T-helper 17 cell (primary cell): ENCODE measurements at places on chromosomes 6 and 20.

GRCh38 chr6:122511193-122511924, 39.8 kb upstream of the SERINC1 start:
- peaks cover 7% of the 10 kb centered on the region for H3K27me3 ChIP-seq
- no peak overlapping the region for H3K4me3 ChIP-seq
- no peak overlapping the region for H3K27ac ChIP-seq
- H3K4me1 ChIP-seq: no peaks in the 10 kb centered on the region

DNA sequence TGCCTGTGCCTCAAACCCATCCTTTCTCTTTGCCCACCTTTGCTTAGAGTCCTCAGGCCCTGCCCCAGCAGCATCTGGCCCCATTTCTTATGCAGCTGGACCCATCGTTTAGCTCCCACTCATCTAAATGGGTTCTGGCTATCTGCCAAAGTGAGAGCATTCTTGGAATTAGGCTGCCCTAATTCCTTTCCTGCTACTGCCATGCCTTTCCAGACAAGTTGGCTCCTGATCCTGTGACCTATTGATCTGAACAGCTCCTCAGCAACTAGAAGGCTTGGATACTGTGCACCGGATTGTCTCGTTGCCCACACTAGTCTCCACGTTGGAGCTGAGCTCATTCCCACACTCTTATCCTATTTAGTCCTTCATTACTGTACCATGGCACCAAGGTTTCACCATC, 22.9 kb downstream of the DZANK1 start:
- no peak overlapping the region for H3K4me3 ChIP-seq
- no peak for DNase-seq
- H3K36me3 ChIP-seq: peaks cover 2% of the 10 kb centered on the region
- H3K4me1 ChIP-seq: peaks cover 2% of the 10 kb centered on the region

GRCh38 chr20:17896771-17897369, 71.7 kb downstream of the SNX5 start:
- H3K4me1 ChIP-seq: peaks cover 9% of the 10 kb centered on the region
- no peaks in the 10 kb centered on the region for H3K36me3 ChIP-seq
- H3K27ac ChIP-seq: no peak overlapping the region
- DNase-seq: no peak
- H3K4me3 ChIP-seq: no peak overlapping the region

GRCh38 chr6:40187535-40188144, 253.4 kb upstream of the MOCS1 start:
- no peaks in the 10 kb centered on the region for H3K36me3 ChIP-seq
- no peaks in the 10 kb centered on the region for H3K4me1 ChIP-seq
- H3K27ac ChIP-seq: no peak overlapping the region
- DNase-seq: no peak
- peaks cover 6% of the 10 kb centered on the region for H3K27me3 ChIP-seq
- no peak overlapping the region for H3K4me3 ChIP-seq

GRCh38 chr6:170224694-170225660, 65.9 kb downstream of the DLL1 start:
- no peak overlapping the region for H3K4me3 ChIP-seq
- H3K27me3 ChIP-seq: no peaks in the 10 kb centered on the region
- peaks cover 8% of the 10 kb centered on the region for H3K4me1 ChIP-seq
- no peak overlapping the region for H3K27ac ChIP-seq

- H3K27ac ChIP-seq: no peak overlapping the region
- DNase-seq: no peak
- no peak overlapping the region for H3K4me3 ChIP-seq
- no peaks in the 10 kb centered on the region for H3K27me3 ChIP-seq
Measured at GRCh38 chr6:273551-274058, 18.7 kb upstream of the DUSP22 start.

DNA sequence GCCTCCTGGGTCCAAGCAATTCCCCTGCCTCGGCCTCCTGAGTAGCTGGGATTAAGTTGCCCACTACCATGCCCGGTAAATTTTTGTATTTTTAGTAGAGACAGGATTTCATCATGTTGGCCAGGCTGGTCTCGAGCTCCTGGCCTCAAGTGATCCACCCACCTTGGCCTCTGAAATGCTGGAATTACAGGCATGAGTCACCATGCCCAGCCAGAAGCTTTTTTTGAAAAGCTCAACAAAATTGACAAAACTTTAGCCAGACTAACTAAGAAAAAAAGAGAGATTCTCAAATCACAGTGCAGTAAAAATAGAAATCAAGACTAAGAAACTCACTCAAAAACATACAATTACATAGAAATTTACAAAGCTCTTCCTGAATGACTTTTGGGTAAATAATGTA, 420.6 kb downstream of the COL12A1 start:
- H3K27ac ChIP-seq: no peak overlapping the region
- H3K4me3 ChIP-seq: no peak overlapping the region
- no peaks in the 10 kb centered on the region for H3K36me3 ChIP-seq
- H3K4me1 ChIP-seq: no peaks in the 10 kb centered on the region
- no peaks in the 10 kb centered on the region for H3K27me3 ChIP-seq
- no peak for DNase-seq

GRCh38 chr6:119856136-119856535, 506.6 kb upstream of the MAN1A1 start:
- H3K4me3 ChIP-seq: peak overlapping the region; percentile 82
- peaks cover 15% of the 10 kb centered on the region for H3K4me1 ChIP-seq
- peak overlapping the region; percentile 59 for H3K27ac ChIP-seq
- H3K36me3 ChIP-seq: peaks cover 3% of the 10 kb centered on the region
- DNase-seq: no peak
- peaks cover 4% of the 10 kb centered on the region for H3K27me3 ChIP-seq
